ENCODE measurements at places on chromosomes 12 and 14.

- DNase-seq: no peak
Observed at GRCh38 chr14:38623661-38624060, 367.8 kb upstream of the CLEC14A start.

GRCh38 chr12:4881266-4882064 lies 28.2 kb upstream of the KCNA1 start:
- DNase-seq: no peak

DNA sequence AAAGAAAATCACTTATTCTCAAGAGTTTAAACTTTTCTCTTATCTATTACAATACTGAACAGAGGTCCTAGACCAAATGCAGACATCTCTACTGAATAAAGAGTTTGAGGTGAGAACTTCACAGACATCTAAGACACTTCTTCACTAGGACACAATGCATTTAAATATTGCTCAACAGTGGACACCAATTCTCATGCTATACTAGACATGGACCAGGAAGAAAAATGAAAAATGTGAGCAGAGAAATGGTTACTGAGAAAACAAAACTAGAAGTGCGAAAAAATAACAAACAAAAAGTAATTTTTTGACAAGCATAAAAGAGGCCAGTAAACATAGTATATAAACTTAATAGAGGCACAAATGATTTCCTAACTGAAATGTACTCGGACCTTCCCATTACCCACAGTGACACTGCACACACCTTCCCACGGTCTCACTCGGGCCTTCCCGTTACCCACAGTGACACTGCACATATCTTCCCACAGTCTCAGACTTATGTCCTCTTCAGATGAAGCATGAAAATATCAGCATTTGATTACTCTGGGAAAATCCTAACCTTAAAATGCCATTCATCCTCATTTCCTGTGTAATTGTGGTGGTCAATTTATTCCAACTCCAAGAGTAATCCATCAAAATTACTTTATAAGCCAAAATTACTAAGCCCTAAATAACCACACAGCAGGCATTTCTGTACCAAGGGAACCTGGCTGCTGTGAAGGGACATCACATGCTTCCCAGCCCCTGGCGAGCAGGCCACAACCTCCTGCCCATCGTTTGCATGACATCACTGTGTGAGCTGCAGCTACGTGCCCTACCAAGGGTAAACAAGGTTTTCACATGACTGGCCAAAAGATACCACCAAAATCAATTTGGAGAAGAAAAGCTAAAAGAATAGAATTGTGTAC lies 6.4 kb downstream of the SLC15A4 start:
- peak; percentile 55 for DNase-seq

GRCh38 chr12:22230280-22230794 lies 104.2 kb downstream of the ST8SIA1 start:
- no peak for DNase-seq

DNA sequence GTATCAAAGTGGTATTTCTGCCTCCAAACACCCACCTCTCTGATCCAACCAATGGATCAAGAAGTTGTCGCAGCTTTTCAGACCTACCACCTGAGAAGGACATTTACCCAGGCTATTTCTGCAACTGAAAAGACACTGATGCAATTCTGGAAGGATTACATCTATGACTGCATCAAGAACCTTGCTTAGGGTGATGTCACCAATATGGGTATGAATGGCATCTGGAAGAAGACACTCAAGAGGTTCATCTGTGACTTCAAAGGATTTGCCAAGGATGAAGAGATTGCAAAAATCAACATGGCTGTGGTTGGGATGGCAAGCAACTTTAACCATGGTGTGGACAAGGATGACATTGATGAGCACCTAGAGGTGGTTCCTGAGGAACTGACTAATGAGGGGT lies 154.2 kb downstream of the PCNX1 start:
- no peak for DNase-seq

GRCh38 chr12:93895089-93895445 lies 217.9 kb downstream of the CRADD start:
- no peak for DNase-seq

GRCh38 chr12:49294086-49294803 lies 702 bp upstream of the PRPH start:
- no peak for DNase-seq

GRCh38 chr14:84591827-84592445 lies 938.0 kb upstream of the FLRT2 start:
- no peak for DNase-seq

GRCh38 chr12:24478254-24478653 lies 470.6 kb downstream of the BCAT1 start:
- no peak for DNase-seq

DNA sequence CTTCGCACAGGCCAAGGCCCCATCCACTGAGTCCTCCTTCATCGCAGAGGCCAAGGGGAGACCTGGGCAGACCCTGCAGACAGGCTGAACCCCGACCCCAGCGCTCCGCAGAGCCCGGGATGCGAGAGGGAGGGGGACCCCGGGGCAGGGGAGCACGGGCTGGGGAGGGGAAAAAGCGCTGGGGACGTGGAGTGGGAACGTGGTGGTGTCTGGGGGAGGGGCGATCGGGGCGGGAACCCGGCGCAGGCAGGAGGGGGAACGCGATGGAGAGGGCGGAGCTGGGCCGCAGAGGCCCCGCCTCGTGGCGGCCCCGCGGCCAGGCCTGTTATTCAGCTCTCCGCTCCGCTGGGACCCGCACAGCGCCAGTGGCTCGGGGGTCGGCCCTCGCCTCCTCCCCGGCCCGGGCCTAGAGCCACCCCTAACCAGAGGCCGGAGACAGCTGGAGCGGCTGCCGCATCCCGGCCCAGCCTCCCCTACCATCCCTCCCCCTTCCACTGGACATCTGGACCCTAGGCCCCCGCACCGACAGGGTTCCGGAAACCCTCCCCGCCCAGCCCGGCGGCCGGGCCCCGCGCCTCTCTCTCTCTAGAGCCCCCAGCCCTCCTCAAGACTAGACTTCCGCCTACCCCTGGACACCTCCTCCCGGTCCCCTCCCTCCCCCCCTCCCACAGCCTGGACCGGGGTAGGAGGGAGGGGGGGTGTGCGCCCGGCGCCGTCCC lies at the start of gene ARHGEF25:
Gene ARHGEF25, plus strand, starts transcription at position 328 of the 719 bp plus-strand sequence. CDS start 460 bp downstream, outside the sequence.
- peak; percentile 32 for DNase-seq

GRCh38 chr12:77943466-77943865 lies 112.8 kb downstream of the NAV3 start:
- DNase-seq: no peak

- no peak for DNase-seq
Observed at GRCh38 chr12:26555139-26555538, 277.9 kb downstream of the ITPR2 start.

GRCh38 chr14:79413734-79414428 lies 797.4 kb downstream of the DIO2 start:
- no peak for DNase-seq

DNA sequence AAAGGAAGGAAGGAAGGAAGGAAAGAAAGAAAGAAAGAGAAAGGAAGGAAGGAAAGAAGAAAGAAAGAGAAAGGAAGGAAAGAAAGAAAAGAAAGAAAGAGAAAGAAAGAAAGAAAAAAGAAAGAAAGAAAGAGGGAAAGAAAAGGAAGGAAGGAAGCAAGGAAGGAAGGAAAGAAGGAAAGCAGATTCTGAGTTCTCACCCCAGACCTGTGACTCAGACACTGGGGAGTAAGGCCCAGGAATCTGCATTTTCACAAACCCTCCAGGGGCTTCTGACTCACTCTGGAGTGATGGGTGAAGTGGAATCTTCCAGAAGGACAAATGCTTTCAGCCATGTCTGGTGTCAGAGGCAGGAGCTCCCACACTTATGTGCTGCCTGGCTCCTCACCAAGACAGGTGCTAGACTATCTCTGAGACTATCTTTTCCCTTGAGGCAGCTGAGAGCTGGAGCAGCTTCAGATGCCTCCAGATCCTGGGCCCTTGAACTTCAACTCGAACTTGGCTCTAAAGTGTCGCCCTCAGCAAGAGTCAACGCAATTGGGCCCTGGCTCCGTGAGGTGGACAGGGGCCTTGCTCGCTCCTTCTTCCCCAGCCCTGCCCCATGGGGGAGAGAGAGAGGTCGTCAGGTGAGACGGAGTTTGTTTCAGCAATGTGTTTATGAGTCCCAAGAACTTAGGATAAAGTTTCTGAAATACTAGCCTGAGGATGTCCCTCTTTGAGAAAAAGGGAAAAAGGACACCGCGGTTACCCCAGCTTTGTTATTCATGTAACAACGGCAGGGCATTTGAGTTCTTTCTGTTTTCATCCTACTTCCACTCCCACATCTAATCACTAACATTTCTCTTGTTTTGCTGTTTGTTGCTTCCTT lies 19.8 kb upstream of the SCARB1 start:
- no peak for DNase-seq

GRCh38 chr12:49288412-49288853 lies 6.5 kb upstream of the PRPH start:
- peak; percentile 63 for DNase-seq

- DNase-seq: no peak
Observed at GRCh38 chr12:32309811-32310736, 89.3 kb upstream of the FGD4 start.

DNA sequence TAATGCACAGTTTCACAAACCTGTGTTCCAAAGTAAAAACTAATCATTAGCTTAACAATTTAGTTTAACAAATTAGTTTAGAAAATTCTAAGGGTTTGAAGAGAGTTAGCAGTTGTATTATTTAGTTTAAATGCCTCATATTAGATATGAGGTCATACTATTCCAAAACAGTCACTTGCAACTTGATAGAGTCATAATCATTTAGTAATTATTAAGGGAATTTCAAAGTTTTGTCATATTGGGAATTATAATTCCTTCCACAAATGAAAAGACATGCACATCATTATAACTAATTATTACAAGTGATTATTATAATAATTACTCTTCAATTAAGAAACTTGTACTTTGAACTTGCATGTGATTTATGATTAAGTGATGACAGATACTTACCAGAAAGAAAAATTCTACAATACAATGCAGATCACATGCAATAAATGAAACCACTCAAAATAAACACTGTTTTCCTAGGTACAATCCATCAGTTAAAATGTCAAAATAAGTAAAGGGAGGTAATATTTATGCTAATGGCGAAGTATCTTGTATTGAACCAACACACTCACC lies 66.1 kb downstream of the TMTC1 start:
- no peak for DNase-seq

DNA sequence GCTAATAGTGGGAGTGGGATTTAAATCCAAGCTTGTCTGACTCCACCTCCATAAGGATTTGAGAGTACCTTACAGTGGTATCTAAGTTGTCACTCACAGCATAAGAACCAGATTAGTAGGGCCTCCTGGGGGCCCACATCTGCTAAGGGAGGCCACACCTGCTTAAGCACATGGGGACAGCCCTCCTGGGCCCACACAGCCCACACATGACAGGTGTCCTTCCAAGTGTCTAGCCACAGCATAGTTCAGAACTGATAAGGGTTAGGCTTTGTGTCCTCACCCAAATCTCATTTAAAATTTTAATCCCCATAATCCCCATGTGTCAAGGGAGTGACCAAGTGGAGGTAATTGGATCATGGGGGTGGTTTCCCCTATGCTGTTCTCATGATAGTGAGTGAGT lies 186.0 kb upstream of the HMGA2 start:
- no peak for DNase-seq
